Activated T-helper 17 cell treated with anti-CD3 and anti-CD28 coated beads, Interleukin-2, amount 50 U/mL, for 72 hours (primary cell): ENCODE measurements at places on chromosomes 2 and 18. TPM values are rescaled to one million over a fixed set of nuclear protein-coding genes. Genes with fewer than 3 reads are reported as not detected.
A peak's percentile ranks its signal among the peaks of the same experiment; 100 is the strongest.

The ANKRD30B gene
- total RNA-seq, result not detected

The STON1 gene
- total RNA-seq, result 4.2 TPM

- ATAC-seq, result no peak
Observed at GRCh38 chr18:13493725-13494124, 232.6 kb downstream of the FAM210A start.

DNA sequence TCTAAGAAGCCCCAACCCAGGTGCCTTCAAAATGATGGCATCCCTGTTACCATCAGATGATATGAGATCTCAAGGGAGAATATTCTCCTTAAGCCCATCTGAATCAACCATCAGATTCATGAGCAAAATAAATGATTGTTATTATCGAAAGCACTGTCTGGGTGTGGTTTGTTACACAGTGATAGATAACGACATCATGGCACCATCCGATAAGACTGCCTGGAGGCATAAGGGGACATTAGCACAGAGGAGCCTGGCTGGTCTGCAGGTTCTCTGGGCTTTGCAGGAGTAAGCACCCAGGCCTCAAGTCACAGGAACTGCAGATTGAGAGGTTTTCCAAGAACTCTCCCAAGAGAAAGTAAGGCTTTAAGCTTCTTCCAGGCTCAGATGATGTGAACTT lies 15.6 kb downstream of the BMP10 start:
- no peak for ATAC-seq

GRCh38 chr18:39872651-39873050 lies 2082.4 kb upstream of the PIK3C3 start:
- no peak for ATAC-seq

DNA sequence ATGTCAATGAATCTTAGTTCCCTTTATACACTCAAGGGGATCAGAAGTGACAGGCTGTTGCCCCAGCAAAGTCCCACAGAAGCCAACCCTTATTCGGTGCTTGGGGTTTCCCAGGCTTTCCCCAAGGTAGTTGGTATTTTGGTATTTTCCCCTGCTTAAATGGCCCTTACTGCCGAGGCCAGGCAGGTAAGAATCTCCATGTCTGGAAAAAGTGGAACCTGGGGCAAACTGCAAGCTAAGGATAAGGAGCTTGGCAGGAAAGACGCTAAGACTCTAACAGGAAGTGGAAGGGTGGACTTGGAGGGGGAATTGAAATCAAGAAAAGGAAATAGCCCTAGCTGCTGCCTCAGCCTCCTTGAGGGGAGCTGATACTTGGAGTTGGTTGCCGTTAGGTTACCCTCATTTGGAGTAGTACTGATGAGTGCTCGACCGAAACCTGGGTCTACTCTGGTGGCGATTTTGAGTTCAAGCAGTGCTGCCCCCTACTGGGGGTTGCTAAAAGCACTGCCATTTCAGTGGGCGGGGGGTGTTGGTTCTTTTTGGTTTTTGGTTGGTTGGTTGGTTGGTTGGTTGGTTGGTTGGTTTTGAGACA lies 3.3 kb upstream of the GPBAR1 start:
- peak; percentile 76 for ATAC-seq

- ATAC-seq, result no peak
Observed at GRCh38 chr2:212237350-212238095, 301.1 kb downstream of the ERBB4 start.

- peak; percentile 98 for ATAC-seq
Observed at GRCh38 chr18:54828281-54828881, at the start of gene RAB27B. RAB27B (plus strand) TSS chr18:54828477; CDS start chr18:54877586, 49,109 bp downstream.
